ENCODE measurements at places on chromosomes 1 and 21.

DNA sequence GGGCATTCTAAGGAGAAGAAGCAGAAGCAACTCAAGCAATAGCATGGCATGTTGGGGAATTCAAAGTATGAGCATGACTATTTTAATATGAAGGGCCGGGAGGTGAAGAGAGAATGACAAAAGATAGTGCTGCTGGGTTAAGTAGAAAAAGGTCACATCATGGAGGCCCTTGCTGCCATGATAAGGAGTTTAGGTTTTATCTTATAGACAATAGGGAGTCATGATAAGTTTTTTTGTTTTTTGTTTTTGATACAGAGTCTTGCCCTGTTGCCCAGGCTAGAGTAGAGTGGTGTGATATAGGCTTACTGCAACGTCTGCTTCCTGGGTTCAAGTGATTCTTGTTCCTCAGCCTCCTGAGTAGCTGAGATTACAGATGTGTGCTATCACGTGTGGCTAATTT lies 3.1 kb downstream of the BNIPL start:
- no peak for DNase-seq

DNA sequence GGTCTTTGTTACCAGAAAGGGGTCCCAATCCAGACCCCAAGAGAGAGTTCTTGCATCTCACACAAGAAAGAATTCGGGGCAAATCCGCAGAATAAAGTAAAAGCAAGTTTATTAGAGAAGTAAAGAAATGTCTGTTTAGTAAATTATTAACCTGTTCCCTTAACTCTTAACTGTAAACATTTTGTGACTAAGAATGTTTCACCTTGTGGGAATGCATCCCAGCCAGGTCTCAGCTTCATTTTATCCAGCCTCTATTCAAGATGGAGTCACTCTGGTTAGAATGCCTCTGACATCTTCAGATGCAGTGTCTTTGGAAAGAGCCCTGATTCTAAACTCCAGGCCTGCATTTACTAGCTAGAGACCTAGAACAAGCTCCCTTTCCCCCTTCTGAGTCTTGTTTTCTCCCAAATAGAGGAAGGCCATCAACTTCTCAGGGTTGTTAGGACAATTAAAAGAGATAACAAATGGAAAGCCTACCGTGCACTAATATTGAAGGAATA lies 4.5 kb upstream of the FABP3 start:
- no peak for DNase-seq

DNA sequence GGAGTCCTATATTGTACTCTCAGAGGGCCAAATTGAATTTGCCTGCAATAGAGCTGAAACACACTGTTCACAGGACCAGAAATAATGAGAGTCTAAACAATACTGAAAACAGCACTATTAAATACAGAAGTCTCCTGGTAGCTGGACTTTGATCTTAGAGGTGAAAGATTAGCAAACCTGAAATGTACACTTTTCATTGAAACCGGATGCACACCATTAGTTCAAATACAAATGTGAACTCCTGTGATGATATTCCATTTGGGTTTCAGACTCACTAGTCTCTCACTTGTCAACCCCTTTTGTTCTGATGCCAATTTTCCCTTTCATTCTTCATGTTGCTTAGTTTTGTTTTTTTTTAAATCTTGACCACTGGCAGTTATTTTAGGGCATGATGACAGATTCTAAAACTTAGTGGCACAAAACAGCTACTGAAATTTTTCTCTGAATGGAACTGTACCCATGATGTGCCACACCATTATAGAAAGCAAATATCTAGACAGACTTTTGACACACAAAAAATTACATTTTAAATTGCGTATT lies 5.9 kb upstream of the TNFSF4 start:
- DNase-seq = no peak

- DNase-seq = no peak
Observed at GRCh38 chr1:78334114-78334513, 156.7 kb upstream of the PTGFR start.

- DNase-seq = no peak
Observed at GRCh38 chr1:154838988-154839387, 31.1 kb downstream of the KCNN3 start.

GRCh38 chr1:26833432-26834405 lies 7.2 kb downstream of the ZDHHC18 start:
- no peak for DNase-seq

DNA sequence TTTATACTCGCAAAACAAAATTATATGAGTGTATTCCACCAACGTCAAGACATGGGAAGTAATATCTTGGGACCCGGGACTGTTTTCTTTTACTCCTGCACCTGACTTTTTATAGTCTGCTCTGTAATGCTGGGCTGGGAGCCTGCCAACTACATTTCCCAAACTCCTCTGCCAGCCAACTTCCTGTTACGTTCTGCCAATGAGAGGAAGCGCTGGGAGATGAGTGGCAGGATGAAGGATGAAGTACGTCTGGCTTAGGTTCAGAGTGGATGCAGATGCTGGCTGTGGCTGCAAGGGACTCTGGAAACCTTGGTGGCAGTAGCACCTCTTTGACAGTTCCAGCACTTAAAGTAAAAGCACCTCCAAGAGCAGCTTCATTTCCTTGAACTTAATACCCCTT lies 59.6 kb downstream of the USP24 start:
- DNase-seq = no peak

- no peak for DNase-seq
Observed at GRCh38 chr1:201036188-201036842, 12.8 kb upstream of the KIF21B start.

DNA sequence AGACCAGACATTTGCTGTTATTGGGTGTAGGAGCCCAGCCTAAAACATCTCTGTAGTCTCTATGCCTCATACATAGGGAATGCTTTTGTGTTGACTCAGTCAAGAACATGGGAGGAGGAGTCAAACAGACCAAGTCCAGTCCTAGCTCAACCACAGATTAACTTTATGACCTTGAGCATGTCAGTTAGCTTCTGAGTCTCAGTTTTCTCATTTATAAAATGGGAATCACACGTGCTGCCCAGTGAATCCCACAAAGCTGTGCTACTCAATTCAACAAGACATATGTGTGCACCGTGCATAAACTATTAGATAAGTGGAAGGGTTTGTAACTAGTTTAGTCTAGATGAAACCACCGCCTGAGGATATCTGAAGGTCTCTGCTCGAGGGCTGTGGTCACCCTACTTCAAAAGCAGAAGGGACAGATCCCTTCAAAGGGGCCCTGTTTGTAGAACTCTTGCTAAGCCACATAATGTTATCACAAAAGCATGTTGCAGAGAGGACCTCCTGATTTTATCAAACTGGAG lies 109.5 kb upstream of the NFIA start:
- no peak for DNase-seq

GRCh38 chr1:96384611-96385010 lies 337.0 kb upstream of the PTBP2 start:
- DNase-seq = no peak

DNA sequence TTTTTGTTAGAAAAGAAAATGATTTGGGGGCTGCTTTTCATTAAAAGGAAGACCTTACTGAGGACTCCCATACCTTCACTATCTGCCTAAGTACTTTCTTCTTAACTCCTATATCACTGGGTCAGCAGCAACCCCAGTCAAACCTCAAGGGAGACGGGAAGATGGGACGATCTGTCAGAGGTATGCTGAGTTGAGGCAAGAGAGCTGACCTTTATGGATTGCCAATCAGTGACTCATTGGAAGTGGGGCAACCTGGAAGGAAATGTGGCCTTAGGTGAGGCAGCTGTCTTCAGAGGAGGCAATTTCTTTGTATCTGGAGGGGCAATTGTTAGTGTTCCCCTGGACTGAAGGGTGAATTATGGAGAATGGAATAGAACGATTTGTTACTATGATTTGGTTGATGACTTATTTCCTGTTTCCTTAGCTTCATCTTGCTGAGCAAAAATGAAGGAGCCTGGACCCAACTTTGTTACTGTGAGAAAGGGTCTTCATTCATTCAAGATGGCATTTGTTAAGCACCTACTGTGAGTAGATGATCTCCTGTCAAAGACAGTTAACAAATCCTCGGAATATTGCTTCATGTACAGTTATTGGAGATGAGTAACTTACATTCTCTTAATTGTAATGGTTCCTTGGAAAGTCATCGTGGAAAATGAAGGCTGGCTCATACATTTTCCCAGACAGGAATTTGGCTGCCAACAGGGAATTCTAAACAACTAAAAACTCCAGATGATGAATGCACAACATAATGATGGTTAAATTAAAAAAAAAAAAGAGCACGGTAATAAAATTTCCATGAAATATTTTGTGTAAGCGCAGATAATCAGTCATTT lies 134.7 kb upstream of the KCNJ15 start:
- DNase-seq = no peak

DNA sequence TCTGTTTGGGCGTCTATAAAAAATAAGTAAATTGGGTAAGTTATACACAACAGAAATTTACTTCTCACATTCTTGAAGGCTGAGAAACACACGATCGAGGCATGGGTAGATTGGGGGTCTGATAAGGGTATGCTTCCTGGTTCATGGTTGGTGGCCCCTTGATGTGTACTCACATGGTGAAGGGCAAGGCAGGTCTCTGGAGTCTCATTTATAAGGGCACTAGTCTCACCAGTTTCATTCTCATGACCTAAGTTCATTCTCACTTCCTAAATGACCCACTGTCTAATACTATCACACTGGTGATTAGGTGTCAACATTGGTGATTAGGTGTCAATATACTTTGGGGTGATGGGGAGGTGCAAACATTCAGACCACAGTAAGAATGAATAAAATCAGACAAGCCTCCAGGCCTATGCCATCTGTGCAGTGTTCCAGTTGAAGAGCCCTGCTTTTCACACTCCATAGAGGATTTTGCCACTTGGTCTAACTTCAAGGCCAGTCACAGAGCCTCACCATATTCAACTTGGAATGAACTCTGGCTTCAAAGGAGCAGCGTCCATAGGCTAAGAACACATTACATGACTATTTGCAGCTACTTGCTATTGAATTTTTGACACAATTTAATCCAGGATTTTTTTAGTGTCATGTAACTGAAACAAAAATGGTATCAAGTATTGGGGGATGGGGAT lies 2.5 kb upstream of the GBP4 start:
- no peak for DNase-seq

DNA sequence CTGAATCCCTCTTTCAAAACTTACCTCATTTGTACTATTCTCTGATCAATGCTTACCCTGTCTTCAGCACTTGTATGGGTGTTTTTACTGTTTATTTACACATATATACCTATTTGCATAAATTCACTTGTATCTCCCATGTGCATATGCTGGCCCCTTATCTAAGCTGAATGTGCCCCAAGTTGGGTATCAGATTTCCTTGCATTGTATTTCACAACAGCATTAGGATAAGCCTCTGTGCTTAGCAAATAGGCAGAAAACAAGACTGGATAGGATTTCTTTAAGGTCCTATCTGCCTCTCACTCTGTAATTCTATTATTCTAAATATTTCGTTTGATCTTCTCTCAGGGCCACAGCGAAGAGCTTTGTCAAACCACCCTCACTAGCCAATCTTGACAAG lies 45.9 kb upstream of the IPO9 start:
- no peak for DNase-seq

DNA sequence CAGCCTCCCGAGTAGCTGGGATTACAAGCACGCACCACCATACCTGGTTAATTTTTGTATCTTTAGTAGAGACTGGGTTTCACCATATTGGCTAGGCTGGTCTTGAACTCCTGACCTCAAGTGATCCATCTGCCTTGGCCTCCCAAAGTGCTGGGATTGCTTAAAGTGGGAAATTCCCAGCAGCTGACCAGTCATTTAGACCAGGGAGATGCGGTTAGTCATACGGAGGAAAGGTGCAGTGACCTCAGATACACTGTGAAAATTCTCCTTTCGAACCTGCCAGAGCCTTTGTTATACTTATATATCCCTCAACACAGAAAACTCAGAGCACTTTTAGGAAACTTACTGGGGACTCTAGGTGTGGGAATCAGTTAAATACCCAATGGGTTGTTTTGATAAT lies 39.6 kb downstream of the MAP10 start:
- no peak for DNase-seq

GRCh38 chr1:201264554-201264953 lies 18.8 kb upstream of the PKP1 start:
- no peak for DNase-seq

DNA sequence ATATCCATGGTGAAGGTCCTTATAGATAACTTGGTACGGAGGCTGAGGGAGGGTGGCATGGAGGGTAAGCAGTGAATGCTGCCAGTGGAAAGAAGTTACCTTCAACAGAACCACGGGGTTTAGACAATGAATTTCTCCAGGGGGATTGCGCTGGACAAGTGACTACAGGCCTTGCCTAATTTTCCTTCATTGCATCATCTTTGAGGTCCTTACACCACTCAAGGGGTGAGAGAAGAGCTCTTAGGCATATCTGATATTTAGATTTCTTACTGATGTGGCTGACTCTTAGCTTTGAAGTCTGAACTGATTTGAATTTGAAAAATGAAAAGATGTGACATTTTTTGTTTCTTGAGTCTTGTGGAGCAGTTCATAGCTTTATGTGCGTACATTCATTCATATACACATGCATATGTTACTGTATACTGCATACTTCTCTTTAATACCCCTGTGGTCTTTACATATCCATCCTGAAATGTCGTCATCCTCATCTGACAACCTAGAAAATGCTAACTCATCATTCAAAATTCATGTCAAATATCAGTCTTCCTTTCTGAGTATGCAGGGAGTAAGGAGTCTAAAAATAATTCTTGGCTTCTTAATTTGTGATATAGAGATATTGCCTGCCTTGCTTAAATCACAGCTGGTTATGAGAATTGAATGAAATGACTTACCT lies 63.6 kb downstream of the DNM3 start:
- DNase-seq = no peak

- DNase-seq = no peak
Observed at GRCh38 chr1:28144203-28145135, 32.0 kb downstream of the PTAFR start.

- no peak for DNase-seq
Observed at GRCh38 chr1:67061266-67061665, 7.3 kb upstream of the SLC35D1 start.
